Stimulated activated CD4-positive, alpha-beta T cell treated with anti-CD3 and anti-CD28 coated beads, Interleukin-1b, Interleukin-23, amount 100 ng/mL, for 1 hour (primary cell): ENCODE measurements at places on chromosomes 1 and 21.

- DNase-seq, result no peak
Measured at GRCh38 chr1:199113265-199113869, 474.5 kb downstream of the PTPRC start.

DNA sequence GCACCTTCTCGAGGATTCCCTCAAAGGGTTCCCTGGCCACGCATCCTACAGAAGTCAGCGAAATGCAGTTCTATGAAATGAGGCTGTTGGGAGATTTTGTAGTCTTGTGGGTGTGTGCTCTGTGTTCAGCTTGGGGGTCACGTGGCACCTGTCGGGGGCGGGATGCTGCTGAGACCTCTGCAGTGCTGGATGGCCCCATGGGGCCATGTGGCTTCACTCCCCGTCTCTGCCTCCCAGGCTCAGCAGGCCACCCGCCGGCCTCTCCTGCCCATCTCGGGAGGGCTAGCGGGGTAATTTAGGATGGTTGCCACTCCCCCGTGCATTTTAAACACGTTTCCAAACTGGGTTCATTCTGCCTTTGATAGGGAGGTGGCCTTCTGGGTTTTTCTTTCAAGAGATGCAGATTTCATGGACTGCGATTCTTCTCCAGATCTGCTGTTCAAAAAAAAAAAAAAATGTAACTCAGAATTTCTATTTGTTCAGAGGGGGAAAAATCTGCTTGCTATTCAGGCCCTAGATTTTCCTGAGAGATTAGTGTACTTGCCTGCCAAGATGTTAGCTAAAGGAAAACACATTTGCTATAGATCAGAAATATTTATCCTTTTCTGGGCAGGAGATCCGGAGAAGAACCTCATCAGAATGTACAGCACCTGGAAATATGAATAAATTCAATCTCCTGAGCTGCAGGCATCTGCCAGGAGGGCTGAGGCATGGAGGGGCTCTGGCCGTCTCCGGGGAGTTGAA lies 277.2 kb upstream of the VAMP3 start:
- DNase-seq, result no peak

DNA sequence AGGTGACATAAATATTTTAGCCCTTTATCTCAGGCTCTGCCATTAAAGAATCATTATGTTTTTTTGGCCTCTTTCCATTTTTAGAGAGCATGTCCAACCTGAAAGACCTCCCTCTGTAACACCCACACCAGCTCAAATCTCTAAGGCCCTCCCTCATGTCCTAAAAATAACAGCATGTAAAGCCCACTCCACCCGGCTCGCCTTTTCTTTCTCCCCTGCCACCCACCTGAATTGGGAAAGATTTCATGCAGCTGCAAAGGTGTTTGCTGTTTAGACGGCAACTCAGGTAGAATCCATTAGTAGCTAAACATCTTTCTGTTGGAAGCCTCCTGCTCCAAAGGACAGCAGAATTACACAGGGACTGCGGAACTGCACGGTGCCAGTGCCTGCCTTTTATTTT lies 79.9 kb downstream of the DMRTA2 start:
- no peak for DNase-seq

GRCh38 chr21:18759751-18760161 lies 356.2 kb upstream of the TMPRSS15 start:
- no peak for DNase-seq

- DNase-seq, result no peak
Measured at GRCh38 chr1:65412984-65413375, 7.5 kb upstream of the LEPR start.

- DNase-seq, result no peak
Measured at GRCh38 chr1:92404661-92405060, 82.1 kb downstream of the GFI1 start.

DNA sequence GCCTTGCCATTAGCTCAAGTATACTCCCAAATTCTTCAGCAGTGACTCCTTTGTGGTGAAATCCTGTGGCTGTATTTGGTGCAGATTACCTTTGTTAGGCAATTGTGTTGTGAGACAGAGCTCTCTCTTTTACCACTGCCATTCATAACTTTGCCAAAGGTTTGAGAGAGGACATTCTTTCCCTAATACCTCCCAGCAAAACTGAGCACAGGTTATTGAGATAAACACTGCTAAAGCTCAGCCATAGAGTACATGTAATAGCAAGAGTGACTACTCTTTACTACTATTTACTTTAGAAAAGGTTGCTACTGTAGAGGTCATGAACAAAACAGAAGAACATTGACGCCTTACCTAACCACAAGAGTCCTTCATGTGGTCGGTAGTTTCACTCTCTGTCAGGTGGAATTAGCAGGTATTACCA lies 514.0 kb upstream of the ADAMTS5 start:
- no peak for DNase-seq

- DNase-seq, result no peak
Measured at GRCh38 chr1:218362418-218363076, 17.4 kb downstream of the TGFB2 start.

DNA sequence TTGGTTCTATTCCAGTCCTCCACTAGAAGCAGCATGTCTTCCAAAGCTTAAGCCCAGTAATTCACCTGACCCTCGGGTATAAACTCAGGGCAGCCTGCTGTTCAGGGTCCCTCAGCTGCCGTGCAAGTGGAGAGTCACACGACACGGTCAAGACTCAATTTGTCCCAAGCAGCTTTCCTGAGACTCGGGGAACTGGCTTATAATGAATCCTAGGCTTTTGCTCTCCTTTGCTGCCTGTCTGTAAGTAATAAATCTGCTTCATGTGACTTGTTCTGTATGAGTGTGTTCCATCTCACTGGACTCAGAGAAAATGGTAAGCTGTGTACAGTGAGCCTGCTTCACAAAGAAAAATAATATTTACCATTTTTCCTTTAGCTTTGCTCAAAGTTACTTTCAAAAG lies 119.8 kb downstream of the CYYR1 start:
- no peak for DNase-seq

DNA sequence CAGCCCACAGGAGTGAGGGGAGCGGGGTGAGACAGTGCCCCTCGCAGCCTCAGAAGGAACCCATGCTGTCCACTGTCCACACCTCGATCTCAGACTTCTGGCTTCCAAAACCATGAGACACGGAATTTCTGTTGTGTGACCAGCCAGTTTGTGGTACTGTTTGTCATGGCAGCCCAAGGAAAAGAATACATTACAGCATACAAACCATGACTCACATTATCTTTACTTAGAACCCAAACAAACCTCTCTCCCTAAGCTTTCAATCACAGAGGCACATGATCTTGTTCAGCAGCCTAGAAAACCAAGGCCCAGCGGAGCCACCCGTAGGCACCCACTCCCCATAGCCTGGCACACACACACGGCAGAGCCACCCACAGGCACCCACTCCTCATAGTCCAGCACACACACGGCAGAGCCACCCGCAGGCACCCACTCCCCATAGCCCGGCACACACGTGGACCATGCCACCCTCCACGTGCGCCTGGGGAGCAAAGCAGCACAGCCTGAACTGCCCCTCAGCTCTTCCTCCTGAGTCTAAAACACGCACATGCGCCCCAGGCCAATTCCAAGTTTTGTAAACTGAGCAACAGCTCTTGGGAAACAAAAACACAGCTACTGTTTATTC lies 458 bp upstream of the KRTAP10-4 start:
- no peak for DNase-seq
